GM23338 (cell line): ENCODE measurements at places on chromosomes 12 and 14.

- DNase-seq = no peak
These were observed 4.0 kb downstream of the MAPKAPK5 start for GRCh38 chr12:111846016-111846415.

DNA sequence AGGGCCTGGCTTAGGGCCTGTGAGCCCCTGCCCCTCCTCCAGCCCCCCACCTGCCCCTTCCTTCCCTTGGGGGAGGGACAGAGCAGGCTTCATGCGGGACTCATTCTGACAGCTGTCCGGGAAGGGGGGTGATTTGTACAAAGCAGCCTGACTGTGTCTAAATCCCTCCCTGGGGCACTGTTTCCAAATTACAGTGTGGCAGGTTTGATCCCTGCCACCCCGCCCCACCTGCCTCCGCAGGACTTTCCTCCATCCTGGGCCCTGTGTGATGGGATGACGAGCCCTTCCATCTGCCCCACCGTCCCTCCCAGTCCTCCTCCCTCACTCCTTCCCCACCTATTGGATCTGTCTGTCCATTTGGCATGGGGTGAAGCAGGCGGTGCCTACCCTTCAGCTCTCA lies 363.9 kb downstream of the BCL11B start:
- no peak for DNase-seq

DNA sequence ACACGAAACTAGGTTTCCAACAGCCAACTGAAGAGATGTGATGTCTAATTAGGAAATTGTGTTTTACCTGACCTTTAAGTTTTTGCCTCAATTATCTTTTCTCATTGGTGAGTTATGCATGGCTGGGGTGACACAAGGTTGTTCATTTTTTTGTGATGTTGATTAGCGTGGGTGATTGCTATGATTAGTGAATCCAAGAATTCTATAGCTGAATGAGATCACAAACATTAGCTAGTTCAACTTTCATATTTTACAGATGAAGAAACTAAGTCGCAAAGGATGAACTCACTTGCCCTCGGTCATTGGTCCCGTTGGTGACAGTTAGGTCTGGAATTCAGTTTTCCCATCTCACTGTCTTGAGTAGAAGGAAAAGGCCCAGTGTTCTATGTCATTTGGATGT lies 32.6 kb upstream of the LMNTD1 start:
- no peak for DNase-seq

DNA sequence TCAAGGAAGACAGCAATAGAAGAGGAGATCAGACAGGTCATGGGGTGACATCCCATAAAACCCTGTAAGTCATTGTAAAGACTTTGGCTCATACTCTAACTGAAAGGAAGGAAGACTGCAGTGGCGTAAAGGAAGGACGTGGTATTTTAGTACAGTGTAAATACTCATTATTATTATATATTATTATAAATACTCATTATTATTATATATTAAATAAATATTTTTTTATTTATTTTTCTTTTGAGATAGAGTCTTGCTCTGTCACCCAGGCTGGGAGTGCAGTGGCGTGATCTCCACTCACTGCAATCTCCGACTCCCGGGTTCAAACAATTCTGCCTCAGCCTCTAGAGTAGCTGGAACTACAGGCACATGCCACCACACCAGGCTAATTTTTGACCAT lies 15.1 kb upstream of the LRP10 start:
- DNase-seq = no peak

GRCh38 chr12:100120355-100120754 lies 22.3 kb downstream of the BLTP3B start:
- no peak for DNase-seq

GRCh38 chr12:45669093-45669492 lies 60.4 kb upstream of the ARID2 start:
- DNase-seq = no peak

DNA sequence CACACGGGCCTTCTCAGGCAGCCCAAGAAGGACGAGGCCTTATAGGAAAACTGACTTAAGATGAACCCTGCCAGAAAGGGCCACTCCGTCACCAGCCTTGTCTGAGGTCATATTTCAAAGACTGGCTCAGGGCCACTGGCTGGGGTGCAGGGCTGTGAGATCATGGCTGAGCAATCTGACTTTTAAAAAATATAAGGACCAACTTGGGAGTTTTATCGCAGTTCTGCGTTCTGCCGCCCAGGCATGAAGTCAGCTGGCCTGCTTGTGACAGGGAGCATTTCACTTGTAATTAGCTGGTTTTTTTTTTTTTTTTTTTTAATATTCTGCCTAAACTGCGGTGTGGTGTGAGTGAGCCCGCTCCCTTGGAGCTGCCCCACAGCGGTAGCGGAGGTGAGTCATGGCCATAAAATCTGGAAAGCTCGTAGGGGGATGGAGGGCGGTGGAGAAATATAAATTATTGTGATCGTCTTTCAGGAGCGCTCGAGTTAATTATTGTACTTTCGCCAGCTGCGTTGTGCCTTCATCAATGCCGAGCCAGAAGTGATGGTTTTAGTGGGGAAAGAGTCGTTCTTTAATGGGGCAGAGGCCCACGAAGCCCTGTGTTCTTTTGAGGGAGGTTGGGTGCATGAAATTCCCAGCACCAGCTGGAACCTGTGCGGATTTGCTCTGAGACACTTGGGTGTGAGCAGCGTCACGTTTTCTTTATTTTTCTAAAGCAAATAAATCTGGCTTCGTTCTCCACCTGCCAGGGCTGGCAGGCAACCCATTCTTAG lies 231.9 kb downstream of the C12orf75 start:
- peak; percentile 6 for DNase-seq

DNA sequence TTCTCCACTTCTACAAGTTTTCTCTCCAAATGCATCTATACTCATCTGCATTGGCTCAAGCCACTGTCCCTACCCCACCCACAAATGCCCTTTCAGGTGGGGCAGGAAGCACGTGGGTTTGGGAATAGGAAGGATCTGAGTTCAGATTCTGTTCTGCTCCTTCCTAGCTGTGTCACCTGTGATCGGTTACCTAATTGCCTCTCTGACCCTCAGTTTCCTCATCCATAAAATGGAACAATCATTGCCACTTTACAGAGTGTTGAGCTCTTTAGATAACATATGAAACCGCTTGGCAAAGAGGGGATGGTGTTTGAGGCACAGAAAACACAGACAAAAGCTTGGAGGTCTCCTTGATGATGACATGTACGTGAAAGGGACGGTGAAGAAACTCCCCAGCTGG lies 34.5 kb downstream of the FOXN3 start:
- DNase-seq = no peak

DNA sequence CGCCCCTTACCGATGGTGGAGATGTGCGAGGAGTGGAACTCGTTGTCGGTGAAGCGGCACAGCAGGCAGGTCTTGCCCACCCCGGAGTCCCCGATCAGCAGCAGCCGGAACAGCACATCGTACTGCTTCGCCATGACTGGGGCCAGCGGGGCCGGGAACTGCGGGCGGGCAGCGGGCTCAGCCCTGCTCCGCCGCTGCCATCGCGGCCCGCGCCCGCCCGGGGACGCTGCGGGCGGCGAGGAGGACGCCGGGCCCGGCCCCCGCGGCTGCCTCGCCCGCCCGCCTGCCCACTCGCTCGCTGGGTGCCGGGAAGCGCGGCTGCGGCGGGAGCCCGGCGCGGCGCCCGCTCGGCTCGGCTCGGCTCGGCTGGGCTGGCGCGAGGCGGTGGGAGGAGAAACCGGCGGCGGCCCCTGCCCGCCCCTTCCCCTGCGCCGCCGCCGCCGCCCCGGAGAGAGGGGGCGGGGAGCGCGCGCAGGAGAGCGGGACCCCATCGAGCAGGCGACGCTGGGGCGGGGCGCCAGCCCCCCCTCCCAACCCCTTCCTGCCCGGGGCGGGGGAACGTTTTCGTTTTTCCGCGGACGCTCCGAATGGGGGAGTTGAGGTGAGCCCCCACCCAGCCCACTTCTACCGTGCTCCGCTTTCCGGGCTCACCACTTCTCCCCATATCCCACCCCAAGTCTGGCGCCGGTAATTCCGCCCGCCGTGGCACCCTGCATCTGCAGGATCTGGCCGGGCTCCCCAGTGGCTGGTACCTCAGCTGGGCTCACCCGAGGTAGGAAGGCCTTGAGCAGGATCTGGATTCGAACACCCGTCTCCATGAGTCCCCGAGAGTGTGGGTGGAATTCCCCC lies at the start of gene RAB15:
Gene RAB15, minus strand, starts transcription at position 394 of the 849 bp plus-strand sequence. Its CDS starts 260 bp downstream, at position 134.
- peak; percentile 57 for DNase-seq

DNA sequence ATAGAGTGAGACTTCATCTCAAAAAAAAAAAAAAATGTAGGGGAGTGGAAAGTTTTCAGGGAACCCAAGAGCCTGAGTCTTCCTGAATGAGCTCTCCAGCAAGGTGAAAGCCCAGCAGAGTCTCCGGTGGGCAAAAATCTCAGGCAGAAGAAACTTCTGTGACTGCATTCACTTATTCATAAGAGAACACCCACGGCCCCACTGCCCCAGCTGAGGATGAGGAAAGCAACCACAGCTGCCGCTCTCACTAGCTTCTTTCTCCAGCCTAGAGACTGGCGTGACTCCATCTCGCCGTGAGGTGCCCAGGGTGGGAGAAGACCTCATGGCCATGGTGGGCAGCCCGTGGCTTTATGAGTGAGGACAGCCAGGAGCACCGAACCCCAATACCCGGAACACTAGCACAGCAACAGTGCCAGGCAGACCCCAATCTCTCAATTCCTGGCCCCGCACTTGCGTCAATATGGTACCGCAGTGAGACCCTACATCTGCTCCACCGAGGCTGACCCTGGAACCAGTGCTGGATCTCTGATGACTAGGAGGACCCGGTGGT lies 29.7 kb upstream of the DYNC1H1 start:
- DNase-seq = no peak

DNA sequence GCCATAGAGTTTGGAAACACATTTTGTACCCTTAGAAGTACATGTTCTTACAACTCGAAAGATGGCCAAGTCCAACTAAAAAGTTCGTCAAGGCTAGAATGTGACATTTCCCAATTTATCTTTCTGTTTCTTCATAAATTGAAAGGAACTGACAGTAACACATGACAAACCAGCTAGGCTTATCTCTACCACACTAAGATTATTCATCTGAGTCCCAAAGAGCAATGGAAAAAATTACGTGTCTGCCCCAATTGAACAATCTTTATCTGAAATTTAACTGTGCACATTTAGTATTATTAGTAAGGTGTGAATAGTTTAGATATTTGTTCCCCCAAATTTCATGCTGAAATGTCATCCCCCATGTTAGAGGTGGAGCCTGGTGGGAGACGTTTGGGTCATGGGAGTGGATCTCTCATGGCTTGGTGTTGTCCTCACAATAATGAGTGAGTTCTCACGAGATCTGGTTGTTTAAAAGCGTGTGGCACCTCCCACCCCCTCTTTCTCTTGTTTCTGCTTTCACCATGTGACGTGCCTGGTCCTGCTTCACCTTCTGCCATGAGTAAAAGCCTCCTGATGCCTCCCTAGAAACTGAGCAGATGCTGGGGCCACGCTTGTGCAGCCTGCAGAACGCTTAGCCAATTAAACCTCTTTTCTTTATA lies 13.3 kb downstream of the CPM start:
- DNase-seq = no peak

DNA sequence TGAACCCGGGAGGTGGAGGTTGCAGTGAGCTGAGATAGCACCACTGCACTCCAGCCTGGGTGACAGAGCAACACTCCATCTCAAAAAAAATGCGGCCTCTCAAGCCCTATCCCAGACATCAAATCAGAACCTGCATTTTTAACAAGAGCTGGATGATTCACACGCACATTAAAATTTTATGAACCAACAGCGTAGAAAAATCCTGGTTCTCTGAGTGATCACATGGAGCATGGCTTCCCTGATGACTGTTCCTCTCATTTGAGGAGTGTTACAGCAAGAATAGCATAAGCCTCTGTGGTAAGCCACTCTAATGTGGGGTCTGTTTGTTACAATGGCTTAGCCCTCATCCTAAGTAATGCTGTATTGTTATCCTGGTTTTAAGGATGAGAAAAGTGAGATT lies 163.6 kb downstream of the BRMS1L start:
- no peak for DNase-seq

DNA sequence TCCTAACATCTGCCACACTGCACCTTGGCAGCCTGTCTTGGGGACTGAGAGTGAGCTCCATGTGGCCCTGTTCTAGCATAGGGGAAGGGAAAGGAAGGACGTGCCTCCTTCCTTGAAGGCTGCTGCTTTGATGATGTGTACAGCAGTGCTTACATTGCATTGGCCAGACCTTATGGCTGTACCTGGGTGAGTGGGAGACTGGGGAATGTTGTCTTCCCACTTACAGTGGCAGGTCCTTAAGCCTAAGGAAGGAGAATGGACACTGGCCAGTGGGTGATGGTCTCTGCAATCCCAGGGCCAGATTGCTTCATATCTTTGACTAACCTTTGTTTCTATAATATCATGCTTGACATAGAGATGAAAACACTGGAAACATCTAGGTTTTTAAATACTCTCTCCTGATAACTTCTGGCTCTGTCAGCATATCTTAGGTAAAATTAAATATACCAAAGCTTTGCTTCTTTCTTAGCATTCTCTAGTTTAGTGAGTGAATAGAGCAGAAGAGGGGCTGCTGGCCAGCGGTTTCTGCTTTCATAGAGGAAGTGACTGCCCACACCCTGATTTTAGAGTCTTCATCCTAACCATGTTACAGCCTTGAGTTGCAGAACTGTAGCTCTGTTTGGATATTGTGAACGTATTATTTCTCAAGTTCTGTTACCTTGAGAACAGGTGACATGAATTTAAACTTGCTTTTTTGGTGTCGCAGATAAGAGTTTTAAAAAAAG lies 27.2 kb downstream of the KLC1 start:
- no peak for DNase-seq

DNA sequence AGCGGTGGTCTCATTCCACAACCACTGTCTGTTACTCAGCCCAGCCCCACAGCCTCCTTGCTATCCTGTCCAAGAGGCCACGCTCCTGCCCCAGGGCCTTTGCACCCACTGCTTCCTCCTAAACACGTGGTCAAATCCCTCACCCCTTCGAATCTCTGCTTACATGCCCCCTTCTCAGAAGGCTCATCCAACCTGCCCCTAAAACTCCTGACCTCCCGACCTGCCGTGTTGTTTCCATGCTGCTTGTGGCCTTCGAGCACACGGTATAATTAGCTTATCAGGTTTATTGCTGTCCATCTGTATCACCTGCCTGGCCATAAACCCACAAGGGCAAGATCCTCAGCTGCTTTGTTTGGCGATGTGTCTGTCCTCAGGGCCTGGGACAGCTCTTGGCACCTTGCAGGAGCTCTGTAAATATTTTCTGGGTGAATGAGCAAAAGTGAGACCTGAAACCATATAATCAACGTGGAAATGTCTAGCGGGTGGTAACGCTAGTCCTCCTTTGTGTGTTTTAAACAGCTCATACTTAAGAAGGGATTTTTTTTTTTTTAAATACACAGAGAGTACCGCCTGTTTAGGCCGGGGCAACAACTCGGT lies 36.0 kb downstream of the SCARB1 start:
- no peak for DNase-seq

DNA sequence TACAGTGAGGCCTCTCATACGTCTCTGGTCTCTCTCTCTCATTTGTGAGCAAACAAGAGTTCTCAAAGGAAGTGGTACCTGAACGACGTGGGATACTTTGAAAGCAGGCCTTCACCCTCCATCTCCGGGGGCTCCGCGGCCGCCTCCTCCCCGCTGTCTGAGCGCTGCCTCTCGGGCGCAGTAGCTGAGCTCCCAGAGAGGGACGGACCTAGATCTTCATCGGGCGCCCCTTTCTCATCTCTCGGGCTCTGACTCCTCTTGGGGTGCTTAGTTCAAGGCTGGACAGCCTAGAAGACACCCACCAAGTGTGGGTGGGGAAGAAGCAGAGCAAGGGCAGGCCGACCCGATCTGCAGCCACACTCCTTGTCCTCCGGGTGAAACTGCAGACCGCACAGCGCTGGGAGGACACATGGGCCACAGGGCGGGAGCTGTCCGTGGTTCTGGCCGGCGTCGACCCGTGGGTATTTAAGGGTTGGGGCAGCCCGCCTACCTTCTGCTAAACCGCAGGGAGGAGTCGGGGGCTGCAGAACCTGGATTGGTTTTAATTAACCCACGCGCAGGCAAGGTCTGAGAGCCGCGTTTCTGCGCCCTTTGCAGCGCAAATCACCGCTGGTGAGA lies 92.7 kb downstream of the PAH start:
- DNase-seq = peak; percentile 93
